Stimulated activated CD8-positive, alpha-beta memory T cell treated with anti-CD3 and anti-CD28 coated beads, Interleukin-7, amount 100 ng/mL, for 1 hour (primary cell): ENCODE measurements at places on chromosomes 5 and 9.

- DNase-seq = no peak
These were observed 5.8 kb downstream of the UNC5A start for GRCh38 chr5:176816043-176816745.

DNA sequence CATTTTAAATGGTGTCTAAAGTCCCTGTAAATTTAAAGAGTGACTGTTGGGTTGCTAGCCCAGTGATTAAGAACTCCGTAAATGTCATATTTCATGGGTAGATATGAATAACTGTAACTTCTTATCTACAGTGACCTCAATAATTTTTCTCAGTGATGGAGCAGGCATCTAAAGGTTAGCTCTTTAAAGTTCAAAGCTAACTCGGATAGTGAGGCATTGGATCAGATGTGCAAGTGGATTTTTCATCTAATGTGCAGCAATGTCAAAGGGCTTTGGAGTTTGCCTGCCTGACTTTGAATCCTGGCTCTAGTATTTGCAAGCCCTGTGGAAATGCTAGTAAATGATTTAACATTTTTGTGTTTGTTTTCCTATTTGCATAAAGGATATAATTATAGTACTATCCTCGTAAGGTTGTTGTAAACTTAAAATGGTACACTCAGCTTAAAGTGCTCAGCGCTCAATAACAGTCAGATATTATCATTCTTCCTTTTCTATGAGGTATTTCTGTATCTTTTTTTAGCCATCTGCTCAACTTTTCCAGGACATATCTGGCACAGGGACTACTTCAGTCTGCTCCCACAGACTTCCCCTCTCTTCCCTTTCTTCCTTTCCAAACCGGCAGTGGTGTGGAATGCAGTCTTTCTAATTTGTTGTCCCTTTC, 163.7 kb upstream of the ELL2 start:
- no peak for DNase-seq

GRCh38 chr5:74641735-74642542, 1.4 kb upstream of the ENC1 start:
- no peak for DNase-seq

- no peak for DNase-seq
These were observed 234.3 kb upstream of the MSX2 start for GRCh38 chr5:174489920-174490597.

GRCh38 chr9:137150617-137151457, 11.9 kb downstream of the GRIN1 start:
- no peak for DNase-seq

DNA sequence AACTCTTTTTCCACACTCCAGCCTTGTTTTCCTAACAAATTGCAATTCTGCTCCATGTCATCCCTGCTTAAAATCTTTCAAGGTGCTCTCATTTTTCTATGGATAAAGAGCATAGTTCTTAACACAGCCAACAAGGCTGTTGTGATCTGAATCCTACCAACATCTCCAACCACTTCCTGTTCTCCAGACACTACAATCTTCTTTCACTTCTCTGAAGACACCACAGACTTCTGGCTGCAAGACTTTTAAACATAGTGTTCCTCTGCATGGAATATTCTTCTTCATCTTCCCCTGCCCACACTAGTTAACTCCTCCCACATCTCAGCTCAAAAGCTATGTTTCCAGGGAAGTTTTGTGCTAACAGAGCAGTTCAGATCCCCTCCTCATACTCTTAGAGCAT, 404.8 kb downstream of the MAN2A1 start:
- DNase-seq = no peak

DNA sequence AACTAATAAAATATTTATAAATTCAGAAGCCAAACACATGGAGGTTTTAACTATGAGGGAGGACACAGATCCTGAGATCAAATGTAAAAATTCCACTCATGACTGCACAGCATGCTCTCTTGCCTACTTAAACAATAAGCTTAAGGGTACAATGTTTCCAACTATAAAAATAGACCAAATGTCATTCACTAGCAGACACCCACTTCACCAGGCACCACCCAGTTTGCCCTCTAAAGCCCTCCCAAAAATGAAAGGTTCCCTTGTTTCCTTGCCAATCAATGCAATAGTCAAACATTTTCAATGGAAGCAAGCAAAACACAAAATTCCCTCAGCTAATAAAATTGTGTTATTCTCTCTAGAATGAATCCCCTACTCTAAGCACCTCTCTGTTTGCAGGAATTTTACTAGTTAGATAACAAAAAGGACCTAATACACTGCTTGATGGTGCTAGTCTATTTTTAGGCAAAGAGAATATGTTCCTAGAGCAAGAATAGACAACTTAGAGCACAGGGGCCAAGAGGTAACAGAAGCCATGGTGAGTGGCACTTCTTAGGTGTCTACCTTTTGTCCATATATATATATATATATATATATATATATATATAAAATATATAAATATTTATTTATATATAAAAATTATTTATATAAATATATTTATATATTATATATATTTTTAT, 135.3 kb downstream of the HOMER1 start:
- DNase-seq = no peak
